ENCODE measurements at places on chromosomes 13 and 19.

- no peak for DNase-seq
These were observed 35.0 kb upstream of the NANOS3 start for GRCh38 chr19:13841962-13842290.

DNA sequence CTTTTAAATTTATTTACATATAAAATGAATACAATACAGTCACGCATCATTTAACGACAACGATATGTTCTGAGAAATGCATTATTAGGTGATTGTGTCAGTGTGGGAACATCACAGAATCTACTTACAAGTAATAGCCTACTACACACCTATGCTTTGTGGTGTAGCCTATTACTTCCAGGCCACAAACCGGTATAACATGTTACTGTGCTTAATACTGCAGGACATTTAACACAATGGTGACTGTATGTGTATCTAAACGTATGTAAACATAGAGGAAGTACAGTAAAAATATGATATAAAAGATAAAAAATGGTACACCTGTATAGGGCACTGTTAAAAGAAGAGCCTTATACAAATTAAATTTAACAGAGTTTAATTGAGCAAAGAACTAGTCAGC is 62.4 kb upstream of the KLHL1 start:
- DNase-seq: no peak

DNA sequence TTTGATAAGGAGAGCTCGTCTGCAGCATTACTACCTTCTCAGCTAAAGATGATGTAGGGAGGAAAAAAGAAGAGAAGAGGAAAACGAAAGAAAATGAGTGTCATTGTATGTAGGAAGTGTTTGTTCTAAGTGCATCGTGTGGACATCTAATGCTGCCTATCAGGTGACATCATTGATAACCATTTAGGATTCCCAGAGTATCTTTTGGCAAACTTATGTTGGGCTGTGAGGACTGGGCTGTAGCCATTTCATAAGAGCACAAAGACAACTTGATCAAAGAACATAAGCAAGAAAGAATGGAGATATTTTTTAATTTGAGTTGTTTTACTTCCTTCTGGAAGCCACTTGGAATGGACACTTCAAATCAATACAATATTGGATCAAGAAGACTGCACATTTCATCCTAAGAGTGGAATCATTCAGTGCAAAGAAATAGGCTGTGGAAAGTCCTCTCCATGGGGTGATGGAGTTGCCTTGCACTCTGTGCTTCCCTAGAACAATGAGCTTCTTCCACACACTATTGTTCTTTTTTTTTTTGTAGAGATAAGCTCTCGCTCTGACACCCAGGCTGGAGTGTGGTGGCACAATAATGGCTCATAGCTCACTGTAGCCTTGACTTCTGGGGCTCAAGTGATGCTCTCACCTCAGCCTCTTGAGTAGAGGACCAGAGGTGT is 52.4 kb upstream of the UBL3 start:
- no peak for DNase-seq

- no peak for DNase-seq
These were observed 1525.4 kb downstream of the SLITRK1 start for GRCh38 chr13:82356667-82357410.

GRCh38 chr13:76610819-76611415 is 275.3 kb downstream of the KCTD12 start:
- no peak for DNase-seq

DNA sequence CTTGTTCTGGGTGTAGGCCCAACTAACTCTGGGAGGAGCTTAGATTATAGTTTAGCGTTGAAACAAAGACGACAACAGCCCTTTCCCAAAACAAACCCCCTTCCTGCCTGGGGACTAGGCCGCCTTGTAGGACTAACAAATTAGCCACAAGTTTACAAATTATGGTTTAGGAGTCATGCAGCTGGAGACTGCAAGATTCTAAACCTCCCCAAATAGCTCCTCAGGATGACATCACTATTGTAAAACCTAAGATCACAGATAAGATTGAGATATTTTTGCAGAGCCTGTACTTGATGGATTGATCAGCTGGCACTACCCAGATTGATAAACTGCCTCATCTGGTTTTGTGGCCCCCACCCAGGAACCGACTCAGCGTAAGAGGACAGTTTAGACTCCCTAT is 2.3 kb upstream of the SLC25A15 start:
- DNase-seq: no peak
